Neural cell (in vitro differentiated cells): ENCODE measurements at places on chromosomes 11 and 22. TPM values are rescaled to one million over a fixed set of nuclear protein-coding genes. Genes with fewer than 3 reads are reported as not detected.

The OR52I1 gene
- not detected in 2 replicates for polyA plus RNA-seq

The KRTAP5-9 gene
- not detected in 2 replicates for polyA plus RNA-seq

The PGA5 gene
- polyA plus RNA-seq, result not detected in 2 replicates

The PIH1D2 gene
- polyA plus RNA-seq, result 4.7 and 12.2 TPM in 2 replicates

The FAM83F gene
- polyA plus RNA-seq, result 0.02 and 0.42 TPM in 2 replicates

The PHLDA2 gene
- not detected in 2 replicates for polyA plus RNA-seq

The RAPSN gene
- not detected in 2 replicates for polyA plus RNA-seq

The CYTH4 gene
- not detected in 2 replicates for polyA plus RNA-seq

The BBOX1 gene
- polyA plus RNA-seq, result not detected in 2 replicates

The OR51E2 gene
- polyA plus RNA-seq, result not detected in 2 replicates
